ENCODE measurements at places on chromosomes 16 and 17.
A peak's percentile ranks its signal among the peaks of the same experiment; 100 is the strongest.

DNA sequence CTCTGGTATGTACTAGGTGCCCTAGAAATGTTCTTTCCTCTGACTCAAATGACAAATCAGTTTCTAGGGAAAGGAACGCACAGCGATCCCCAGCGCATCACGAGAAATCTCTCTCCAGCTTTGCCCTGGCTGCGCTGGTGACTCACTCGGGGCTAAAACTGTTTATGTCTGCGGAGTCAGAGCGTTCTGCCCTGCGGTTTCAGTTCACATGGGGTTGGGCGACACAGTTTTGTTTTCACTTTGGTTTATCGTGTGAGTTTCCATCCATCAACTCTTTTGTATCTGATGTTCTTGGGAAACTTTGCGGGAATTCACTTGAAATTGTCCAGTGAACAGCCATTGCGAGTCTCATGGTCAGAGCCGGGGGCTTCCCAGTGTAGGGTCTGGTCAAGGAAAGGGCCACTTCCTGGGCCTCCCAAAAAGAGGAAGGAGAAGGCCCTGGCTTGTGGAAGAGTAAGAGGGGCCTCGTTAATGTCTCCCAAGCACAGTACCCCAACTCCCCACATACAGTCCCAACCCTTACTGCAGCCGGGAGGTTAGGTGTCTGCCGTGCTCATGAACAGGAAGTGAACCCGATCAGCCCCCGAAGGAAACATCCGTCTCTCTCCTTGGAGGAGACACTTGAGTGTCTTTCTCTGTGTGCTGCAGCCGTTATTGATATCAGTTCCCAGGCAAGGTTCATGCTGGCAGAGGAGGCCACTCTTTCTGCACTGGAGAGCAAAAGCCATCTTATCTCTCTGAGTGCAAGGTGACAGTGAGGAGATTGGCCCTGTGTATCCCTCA lies 643.2 kb downstream of the WWOX start:
- peak; percentile 62 for DNase-seq

DNA sequence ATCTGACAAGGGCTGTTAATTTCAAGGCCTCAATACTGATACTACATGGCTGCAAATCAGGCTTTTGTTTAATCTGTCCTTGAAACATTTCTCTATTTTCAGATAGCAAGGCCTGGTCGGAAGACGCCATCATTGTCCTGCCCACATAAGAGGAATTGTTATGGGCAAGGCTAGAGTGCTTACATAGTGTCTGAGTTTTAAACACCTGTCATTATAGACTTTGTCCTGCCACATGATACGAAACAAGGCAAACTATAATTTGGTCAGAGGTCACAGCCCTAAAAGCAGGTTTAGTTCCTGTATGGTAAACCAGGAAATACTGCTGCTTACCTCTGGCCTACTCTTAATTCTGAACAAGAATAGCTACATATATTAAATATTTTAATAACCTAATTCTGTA lies 104.4 kb downstream of the SSH2 start:
- DNase-seq, result no peak

DNA sequence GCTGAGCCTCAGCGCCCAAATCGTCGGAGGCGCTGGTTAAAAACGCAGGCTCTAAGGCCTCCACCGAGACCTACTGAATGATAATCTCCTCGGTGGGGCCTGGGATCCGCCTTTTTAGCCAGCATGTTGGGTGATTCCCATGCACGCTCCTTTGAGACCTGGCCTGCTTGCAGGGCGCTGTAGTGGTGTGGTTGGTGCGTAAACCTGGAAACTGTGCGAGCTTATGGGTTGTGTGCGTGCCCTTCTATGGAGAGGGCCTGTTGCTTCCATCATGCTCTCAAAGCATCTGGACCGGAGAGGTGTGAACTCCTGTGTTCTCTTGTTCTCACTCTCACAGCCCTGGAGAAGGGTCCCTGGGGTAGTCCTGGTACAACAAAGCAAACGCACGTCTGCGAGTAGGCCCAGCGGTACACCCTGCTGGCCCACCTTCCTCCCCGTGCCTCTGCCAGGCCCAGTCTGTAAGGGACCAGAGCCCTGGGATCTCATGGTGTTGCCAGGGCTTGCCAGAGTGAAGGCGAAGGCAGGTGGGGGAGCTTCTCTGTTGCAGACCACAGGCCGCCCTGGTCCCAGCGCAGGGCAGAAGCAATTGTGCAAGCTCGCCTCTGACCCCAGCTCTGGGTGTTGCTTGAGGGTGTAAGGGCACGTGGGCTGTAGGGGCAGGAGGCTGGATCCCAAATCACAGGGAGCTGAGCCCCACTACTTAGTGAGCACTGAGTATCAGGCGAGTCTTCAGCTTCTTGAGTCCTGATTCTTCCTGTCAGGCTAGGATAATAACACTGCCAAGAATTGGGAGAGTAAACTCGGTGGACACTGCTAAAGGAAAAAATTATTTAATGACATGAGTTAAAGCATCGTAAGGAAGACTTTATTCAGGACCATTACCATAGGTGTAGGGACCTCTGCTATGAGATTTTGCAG lies 879 bp upstream of the LRRC75A start:
- DNase-seq, result no peak

GRCh38 chr17:53150101-53150698 lies 672.5 kb upstream of the KIF2B start:
- DNase-seq, result no peak

DNA sequence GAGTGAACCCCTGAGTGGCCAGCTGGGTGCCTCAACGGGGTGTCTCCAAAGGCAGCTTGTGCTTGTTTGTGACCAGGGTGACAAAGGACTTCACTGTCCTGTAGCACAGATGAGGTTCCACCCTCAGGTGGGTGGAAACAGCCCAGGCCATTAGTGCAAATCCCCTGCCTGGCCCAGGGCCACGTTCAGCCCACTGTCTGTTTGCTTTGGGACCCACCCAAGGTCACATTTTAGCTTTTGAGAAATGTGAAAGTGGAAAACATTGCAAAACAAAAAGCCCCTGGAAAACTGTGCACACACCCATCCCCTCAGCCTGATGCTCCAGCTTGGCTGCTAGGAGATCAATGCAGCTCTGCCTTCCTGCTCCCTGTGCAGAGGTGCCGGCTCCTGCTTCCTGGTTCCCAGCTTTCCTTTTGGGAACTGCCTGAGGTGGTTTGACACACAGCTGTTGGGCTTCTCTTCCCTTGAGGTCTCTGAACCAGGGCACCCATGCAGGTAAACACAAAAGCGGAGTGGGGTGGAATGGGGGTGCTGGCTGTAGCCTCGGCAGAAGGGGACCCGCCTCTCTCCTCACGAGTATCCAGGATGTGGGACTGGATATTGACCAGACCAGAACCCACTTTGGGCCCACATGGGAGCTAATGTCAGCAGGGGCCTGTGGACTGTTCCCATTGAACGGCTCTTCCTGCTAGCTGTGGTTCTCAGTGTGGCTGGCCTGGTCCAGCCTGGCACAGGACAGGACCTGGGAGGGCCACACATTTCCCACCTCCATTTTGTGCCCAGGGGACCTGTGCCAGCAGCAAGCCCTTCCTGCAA lies 7.9 kb upstream of the SPHK1 start:
- DNase-seq, result no peak

GRCh38 chr16:424033-424622 lies 1.3 kb upstream of the RAB11FIP3 start:
- DNase-seq, result no peak

DNA sequence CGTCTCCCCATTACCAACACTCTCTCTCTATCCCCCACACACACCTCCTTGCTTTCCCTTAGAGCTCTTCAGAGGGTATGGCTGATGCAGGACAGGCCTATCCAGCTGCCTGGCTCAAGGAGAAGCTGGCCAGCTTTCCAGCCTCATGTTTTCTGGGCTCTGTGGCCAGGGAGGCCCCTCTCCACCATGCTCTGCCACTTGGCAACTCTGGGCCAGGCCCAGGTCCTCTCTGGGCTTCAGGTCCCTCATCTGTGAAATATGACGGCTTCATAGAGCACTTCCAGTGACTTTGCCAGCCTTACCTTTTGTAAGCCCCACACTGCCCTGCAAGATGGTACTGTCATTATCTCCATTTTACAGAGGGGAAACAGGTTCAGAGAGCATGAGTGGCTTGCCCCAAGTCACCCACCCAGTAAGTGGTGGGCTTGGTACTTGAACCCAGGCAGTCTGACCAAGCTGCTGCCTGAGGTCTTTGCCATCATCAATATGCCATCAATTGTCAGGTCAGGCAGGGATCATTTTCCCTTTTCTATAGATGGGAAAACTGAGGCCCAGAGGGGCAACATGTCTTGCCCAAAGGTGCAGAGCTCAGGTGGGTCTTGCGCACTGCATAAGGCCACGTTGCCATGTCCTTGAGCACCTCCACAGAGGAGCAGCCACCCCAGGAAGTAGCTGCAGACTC lies 548 bp upstream of the ADGRG5 start:
- DNase-seq, result no peak

DNA sequence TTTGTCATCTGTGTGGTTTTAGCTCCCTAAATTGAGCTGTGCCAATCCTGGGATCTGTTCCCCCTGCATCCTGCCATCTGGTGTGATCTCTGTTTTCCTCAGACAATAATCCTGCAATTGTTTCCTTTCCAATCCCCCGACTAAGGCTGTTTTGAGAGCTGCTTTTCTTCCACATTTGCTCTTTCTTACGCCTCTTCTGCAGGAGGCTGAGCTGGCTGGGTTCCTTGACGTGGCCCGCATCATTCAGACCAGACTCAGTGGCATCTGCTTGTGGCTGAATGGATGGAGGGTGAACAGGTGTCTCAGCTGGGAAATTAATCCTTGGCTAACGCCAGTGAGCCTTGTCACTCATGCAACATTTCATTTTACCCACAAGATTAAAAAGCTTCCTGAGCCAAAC lies 9.8 kb upstream of the MED9 start:
- DNase-seq, result no peak

DNA sequence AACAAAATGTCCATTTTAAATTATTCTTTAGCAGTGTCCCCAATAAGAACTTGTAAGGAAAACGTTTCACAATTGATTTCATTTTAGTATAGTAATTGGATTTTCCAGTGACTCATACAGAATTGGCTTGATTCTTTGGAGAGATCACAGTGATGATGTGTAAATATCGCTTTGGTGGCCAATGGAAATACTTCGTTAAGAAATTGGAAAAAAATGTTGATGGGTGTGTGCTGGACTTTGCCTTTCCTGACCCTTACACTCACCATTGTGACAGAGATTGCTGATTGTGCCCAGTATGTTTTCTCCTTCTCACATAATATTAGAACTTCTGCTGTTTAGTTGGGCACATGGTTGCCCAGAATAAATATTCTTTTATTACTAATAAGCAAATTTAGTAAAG lies 7.4 kb upstream of the EFCAB13 start:
- DNase-seq, result no peak

DNA sequence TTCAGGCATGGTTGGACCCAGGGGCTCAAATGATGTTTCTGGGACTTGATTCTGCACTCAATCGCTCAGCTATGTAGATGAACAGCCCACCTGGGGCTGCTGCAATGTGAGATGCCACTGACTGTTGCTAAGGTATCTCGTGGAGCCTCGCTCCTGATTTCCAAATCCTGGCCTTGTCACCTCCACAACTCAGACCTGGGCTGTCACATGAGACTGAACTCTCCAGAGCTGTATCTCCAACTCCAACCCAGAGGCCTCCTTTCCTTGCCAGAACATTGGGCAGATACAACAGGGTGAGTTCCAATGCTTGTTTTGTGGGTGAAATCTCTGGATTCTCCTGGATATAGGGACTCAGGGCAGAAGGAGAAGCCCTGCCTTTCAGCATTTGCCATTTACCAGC lies 79.5 kb downstream of the GNAO1 start:
- DNase-seq, result no peak

DNA sequence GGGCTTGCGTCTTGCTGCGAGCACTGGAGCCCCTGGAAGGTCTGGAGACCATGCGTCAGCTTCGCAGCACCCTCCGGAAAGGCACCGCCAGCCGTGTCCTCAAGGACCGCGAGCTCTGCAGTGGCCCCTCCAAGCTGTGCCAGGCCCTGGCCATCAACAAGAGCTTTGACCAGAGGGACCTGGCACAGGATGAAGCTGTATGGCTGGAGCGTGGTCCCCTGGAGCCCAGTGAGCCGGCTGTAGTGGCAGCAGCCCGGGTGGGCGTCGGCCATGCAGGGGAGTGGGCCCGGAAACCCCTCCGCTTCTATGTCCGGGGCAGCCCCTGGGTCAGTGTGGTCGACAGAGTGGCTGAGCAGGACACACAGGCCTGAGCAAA lies 7.4 kb downstream of the MPG start:
- no peak for DNase-seq

GRCh38 chr17:76868176-76868668 lies at the start of gene MGAT5B:
Gene MGAT5B, plus strand, starts transcription at chr17:76868404. Its CDS starts 626 bp downstream, at chr17:76869030.
- DNase-seq, result peak; percentile 77

DNA sequence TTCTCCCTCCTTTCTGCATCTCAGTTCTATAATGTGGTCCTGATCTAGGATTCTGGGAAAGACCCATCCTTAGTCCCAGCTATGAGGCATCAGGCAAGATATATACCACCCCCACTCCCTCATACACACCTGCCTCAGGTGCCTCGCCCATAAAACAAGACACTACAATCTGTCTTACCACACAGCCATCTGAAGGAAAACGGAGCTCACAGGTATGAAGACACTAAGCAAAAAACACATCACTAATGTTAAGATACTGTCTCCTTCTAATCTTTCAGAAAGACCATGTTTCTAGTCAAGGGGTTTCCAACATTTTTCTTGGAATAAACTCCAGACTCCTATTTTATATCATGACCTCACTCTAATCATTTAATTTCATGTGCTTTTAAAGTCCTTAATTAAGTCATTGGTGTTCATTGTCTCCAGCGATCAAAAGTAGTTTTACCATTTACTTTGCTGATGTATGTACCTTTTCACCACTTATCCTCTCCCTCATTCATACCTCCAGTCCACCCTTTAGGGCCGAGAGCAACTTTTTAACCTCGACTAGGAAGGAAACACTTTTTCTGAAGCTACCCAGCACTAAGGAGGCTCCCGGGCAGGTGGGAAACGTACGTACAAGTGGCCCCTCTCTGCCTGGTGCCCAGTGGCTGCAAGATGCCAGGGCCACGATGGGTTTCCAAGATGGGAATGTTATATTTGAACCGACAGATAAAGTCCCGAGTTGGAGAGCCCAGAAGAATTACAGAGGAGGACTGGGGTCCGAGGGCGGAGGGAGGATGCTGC lies 979 bp downstream of the MAP3K14 start:
- DNase-seq, result no peak

- DNase-seq, result no peak
These were observed 42.4 kb upstream of the AKTIP start for GRCh38 chr16:53545433-53545832.

GRCh38 chr16:65574326-65574966 lies 452.6 kb upstream of the CDH11 start:
- DNase-seq, result no peak

DNA sequence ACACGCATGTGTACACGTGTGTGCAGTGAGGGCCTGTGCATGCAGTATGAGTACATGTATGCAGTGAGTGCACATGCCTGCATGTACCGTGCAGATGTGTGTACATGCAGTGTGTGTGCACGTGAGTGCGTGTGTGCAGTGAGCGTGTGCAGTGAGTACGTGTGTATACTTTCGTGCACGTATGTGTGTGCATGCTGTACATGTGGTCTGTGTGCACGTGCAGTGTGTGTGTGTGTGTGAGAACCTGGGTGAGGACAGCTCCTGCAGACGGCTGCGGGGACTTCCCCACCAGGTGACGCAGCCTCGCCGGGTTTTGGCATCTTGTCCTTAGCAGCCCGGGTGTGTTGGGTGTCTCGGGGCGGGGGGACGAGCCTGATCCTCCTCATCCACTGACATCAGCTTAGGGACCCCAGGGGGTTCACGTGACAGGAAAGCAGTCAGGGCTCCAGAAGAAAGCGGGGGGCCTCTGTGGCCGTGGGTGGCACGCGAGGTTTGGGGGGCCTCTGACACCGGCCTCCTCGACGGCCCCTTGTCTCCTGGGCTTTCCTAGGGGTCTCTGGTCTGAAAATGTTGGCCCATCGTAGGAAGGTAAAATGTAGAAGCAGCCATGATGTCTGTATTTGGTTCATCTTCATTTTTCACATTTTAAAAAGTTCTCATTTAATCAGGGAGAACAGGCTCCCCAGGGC lies 119.6 kb upstream of the ZNF750 start:
- no peak for DNase-seq

- DNase-seq, result no peak
These were observed 2.2 kb downstream of the MLYCD start for GRCh38 chr16:83901101-83901500.
